ENCODE measurements at places on chromosomes 12 and 14.

GRCh38 chr12:101608301-101609133 lies 13.7 kb downstream of the MYBPC1 start:
- no peak for DNase-seq

- no peak for DNase-seq
These were observed 3.4 kb downstream of the PHC1 start for GRCh38 chr12:8917751-8918150.

DNA sequence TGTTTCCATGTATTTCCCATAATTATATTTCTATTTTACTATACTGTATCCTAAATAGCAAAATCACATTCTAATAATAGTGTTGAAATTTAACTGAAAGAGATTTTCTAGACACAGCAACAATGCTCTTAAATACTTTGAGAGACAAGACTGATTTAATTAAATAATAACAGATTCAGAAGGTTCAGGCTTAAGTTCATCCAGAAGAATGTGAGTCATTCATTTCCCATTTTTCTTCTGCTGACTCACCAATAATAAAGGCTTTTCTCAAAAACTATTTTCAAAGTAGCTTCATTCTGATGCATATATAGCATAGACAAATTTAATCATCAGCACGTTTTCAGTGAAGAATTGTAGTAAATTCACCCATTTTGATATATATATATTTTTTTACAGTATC lies 481.4 kb downstream of the MDGA2 start:
- peak; percentile 17 for DNase-seq

GRCh38 chr12:8894378-8894777 lies 19.9 kb upstream of the PHC1 start:
- DNase-seq, result no peak

DNA sequence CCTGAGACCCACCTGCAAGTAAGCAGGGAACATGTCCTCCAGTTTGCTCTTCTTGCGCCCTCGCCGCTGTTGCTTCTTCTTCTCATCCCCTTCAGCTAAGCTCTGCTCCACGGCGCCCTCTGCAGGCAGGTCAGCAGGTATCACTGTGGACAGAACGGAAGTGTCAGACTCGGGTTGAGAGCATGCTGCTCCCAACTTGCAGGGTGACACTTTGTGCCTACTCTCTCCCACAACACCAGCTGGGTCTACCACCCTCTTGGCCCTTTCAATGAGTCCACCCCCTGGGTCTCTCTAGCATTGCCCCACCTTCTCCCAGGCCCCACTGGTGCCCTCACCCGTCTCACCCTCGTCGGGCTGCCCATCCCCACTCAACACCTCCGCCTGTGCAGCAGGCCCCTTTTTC lies 16.7 kb downstream of the KMT2D start:
- peak; percentile 90 for DNase-seq

DNA sequence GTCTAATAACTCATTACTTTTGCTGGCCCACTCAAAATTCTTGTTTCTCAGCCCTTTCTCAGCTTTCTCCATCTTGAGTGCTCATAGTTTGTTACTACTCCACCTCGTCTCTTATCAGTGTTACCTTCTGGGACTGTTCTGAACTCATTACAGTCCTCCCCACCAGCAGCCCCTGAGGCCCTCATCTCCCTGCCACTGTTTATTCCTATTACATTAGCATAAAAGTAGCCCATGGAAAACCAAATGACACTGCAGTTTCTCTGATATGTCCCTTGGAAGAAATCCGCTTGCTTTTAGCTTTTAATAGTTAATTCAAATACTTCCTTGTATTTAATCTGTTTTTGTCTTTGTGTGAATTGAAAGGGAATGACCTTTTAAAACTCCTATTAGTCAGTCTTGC lies 7.6 kb downstream of the AKAP6 start:
- no peak for DNase-seq

GRCh38 chr12:89160716-89161123 lies 191.6 kb downstream of the DUSP6 start:
- DNase-seq, result peak; percentile 87

- DNase-seq, result no peak
These were observed 74.2 kb upstream of the PYGL start for GRCh38 chr14:51018521-51018920.

- DNase-seq, result no peak
These were observed 337.1 kb upstream of the USP15 start for GRCh38 chr12:61923152-61923551.

DNA sequence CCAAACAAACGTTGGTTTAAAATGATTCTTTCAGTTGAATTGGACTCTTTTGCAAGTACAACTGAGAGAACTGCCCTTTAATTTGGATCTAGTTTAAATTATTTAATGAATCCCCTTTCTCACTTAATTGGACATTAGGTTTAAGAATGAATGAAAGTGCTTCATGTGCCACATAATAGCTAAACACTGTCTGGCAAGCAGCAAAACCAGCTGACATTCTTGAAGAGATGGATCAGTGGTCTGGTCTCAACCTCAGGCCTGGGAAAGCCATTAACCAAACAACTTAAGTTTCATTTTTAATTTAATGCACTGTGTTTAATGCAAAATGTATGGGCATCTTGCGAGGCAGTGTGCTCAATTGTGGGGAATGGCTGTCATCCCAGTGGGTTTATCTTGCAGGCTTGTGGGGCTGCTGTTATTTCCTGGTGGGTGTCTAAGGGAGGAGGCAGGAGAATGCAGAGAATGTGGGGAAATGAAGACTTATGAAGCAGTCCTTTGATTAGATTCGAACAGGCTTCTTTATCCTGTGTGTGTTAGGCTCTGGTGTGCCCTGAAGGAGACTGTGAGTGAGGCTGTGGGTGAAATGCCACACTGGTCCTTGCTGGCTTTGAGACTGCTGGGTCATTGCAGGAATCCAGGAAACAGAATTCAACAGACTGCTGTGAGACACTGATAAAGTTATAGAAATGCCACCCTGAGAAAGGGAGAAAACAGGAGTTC lies 144.1 kb upstream of the PELI2 start:
- DNase-seq, result no peak

- DNase-seq, result no peak
These were observed 30.9 kb downstream of the BTBD7 start for GRCh38 chr14:93301821-93302447.

DNA sequence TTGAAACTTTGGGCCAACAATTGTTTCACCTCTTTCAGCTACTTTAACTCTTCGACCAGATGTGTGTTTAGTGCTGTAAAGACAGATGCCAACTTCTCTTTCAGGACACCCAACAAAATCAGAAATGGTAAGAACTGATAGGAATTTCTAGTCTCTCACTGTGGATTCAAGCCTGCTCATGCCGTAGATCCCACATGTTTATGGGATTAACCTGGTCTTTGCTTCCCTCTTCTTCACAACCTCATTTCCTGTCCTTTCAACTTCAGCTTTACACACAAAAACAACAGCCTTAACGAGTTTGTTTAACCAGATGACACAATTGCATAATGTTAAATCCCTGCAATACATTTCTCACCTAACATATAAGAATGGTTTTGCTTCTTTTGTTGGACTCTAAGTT lies 1031.9 kb upstream of the LRFN5 start:
- no peak for DNase-seq

DNA sequence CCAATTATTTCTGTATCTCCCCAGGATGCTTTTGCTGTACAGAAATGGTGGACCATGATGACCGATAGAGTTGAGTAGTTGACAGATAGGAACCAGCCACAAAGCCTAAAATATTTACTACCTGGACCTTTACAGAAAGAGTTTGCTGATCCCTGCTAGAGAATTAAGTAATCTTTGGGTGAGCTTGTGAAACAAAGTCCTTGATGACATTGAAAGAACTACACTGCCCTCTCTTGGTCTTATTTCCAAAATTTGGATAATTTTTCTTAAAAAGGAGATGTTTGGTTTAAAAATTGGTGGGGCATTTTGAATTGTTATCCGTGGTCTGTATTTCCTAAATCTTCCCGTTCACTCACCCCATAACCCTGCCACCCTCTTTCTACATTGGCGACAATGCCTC lies 13.7 kb upstream of the TCTN1 start:
- peak; percentile 86 for DNase-seq

DNA sequence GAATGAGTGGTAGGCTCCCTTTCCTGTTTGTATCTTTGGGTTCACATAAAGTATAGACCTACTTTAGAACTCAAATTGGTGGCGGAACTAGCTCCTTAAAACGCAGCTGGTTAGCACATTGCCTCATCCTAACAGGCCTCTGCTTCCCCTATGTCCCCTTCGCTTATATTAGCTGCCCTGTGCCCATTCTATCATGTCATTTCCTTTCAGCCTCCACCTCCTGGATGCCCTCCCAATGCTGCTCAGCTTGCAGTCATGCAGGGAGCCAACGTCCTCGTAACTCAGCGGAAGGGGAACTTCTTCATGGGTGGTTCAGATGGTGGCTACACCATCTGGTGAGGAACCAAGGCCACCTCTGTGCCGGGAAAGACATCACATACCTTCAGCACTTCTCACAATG lies 3.5 kb downstream of the DAZAP2 start:
- peak; percentile 89 for DNase-seq

- DNase-seq, result no peak
These were observed 84.2 kb downstream of the SCN8A start for GRCh38 chr12:51675071-51675803.

- DNase-seq, result no peak
These were observed 349.5 kb downstream of the GRIN2B start for GRCh38 chr12:13631873-13632272.

GRCh38 chr14:99066378-99066777 lies 205.6 kb downstream of the BCL11B start:
- DNase-seq, result no peak

- DNase-seq, result no peak
These were observed 131.6 kb downstream of the SEC23A start for GRCh38 chr14:38971258-38971921.

- DNase-seq, result no peak
These were observed 7.8 kb downstream of the PPP2R3C start for GRCh38 chr14:35114036-35114435.

- no peak for DNase-seq
These were observed 220.6 kb upstream of the HMGA2 start for GRCh38 chr12:65603438-65604351.

DNA sequence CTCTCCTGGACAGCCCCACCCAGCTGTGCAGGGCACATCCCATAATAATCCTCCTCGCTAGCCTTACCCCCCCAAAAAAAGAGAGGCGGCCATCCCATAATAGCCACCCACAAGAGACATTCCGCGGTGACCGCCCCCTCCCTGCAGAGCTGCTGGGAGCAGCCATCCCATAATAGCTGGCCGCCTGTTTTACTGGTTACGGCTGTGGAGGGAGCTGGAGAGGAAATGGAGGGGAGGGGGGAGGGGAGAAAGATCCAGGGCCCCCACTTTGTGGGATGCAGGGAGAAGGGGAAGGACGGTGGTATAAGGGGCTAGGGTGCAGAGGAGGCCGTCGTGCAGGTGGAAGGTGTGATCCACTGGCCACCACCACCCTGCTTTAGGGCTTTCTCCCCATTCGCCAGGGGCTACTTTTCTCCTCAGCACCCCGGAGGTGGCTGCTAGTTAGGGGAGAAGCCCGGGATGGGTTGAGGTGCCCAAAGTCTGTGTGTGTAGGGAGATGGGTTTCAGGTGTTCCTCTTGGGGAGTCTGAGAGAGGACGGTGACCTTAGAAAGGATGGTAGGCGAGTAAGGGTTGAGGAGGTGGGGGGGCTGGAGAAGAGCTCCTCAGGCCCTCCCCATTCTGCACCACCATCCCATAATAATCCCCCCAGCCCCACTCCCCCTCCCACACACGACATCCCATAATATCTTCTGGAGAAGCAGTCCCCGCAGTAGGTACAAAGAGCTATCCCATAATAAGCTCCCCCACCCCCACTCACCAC lies 6.0 kb upstream of the CHD4 start:
- peak; percentile 44 for DNase-seq

DNA sequence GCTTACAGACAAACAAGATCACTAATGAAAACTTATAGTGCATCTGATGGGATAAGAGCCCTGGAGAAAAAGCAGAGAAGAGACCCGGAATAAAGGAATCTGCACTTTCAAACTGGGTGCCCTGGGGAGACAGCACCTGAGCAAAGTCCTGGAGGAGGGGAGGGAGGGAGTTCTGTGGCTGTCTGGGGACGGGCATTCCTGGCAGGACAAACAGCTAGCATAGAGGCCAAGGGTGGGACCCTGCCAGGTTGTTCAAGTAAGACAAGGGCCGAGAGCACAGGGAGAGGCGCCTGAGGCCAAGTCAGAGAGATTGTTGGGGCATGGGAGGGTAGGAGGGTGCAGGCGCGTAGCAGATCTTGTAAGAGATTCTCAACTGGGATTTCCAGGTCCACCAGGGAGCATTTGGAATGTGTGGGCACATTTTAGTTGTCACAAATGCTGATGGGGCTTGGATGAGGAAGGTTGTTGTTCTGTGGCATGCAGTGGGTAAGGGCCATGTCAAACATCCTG lies 14.2 kb downstream of the IQSEC3 start:
- DNase-seq, result no peak

- peak; percentile 43 for DNase-seq
These were observed 3.4 kb upstream of the GLRX5 start for GRCh38 chr14:95531473-95531872.

DNA sequence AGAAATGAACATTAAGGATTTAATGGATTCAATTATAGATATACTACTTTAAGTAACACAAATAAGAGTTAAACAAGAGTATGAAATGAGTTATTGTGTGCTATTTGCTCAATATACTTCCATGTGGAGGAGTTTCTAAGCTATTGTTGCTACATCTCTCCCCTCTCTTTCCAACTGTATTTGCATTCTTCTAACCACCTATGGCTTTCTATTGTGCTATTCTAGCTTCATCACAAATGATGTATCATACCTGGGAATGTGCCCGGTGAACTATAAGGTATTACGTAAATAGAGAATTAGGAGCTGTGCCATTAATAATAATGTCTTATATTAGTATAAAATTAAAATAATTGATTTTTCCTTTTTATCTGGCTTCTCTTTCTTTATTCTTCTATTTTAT lies 87.1 kb upstream of the PLEKHG7 start:
- DNase-seq, result no peak

- no peak for DNase-seq
These were observed 19.1 kb downstream of the BBS10 start for GRCh38 chr12:76329159-76329558.

GRCh38 chr12:49358483-49359141 lies 8.7 kb upstream of the SPATS2 start:
- DNase-seq, result peak; percentile 70

GRCh38 chr12:111068290-111068689 lies 147.9 kb upstream of the MYL2 start:
- no peak for DNase-seq

- DNase-seq, result no peak
These were observed 50.3 kb downstream of the LMO3 start for GRCh38 chr12:16555630-16556029.

GRCh38 chr14:67765192-67765834 lies 51.1 kb downstream of the ZFYVE26 start:
- DNase-seq, result no peak

GRCh38 chr12:65449400-65449799 lies 170.9 kb downstream of the MSRB3 start:
- peak; percentile 58 for DNase-seq

- no peak for DNase-seq
These were observed 149.5 kb downstream of the SLC6A15 start for GRCh38 chr12:84763107-84763506.

- DNase-seq, result no peak
These were observed 22.2 kb downstream of the DAD1 start for GRCh38 chr14:22566845-22567244.

DNA sequence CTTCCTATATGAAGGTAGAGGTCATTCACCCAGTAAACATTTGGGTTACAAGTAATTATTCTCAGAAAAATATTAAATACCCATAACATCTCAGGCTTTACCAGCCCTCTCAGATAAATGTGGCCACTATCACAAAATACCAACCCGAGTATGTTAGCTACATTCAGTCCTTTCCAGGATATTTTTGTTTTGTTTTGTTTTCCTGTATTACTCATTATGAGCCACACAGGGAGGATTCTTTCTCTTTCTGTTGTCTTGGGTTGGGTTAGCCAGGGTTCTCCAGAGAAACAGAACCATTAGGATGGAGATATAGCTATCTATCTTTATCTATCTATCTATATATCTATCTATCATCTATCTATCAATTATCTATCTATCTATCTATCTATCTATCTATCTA lies 947.6 kb upstream of the MDGA2 start:
- DNase-seq, result no peak
